Stimulated activated CD4-positive, alpha-beta T cell treated with anti-CD3 and anti-CD28 coated beads, Interleukin-4, amount 100 ng/mL, for 24 hours (primary cell): ENCODE measurements at places on chromosomes 12 and 14.

- no peak for DNase-seq
Measured at GRCh38 chr12:106170285-106170684, 31.5 kb upstream of the NUAK1 start.

DNA sequence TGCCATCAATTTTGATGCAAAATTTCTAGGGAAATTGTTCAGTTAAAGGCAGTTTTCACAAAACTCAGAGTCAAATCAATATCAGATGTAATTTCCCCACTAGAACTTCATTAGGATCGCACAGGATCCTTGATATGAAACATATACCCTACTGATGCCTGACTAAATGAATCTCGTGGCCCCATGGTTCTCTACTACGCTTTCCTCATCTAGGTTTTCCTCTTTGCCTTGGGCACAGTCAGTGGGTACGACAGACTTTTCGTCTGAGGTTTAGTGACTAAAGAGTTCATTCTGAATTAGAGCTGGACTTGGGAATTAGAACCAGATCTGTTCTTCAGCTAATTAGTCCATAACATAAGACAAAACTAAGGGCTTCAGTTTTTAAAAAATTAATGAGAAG is 42.5 kb upstream of the GNPNAT1 start:
- DNase-seq = no peak

- no peak for DNase-seq
Measured at GRCh38 chr12:793037-793436, 40.7 kb downstream of the WNK1 start.

DNA sequence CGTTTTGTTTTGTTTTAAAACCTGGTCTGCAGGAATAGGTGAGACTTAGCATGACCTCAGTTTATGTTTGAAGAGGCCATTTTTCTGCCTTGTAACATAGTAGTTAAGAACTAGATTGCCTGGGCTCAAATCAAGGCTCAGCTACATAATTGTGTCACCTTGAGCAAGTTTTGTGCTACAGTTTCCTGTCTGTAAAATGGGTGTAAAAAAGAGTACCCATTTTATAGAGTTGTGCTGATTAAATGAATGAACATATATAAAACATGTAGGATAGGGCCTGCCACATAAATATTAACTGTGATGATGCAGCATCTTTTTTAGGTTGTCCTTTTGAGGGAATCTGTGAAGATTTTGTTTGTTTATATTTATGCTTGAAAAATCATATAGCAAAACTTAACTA is 7.2 kb downstream of the WNK1 start:
- DNase-seq = no peak

- DNase-seq = no peak
Measured at GRCh38 chr12:62530596-62530995, 64.0 kb downstream of the MON2 start.

DNA sequence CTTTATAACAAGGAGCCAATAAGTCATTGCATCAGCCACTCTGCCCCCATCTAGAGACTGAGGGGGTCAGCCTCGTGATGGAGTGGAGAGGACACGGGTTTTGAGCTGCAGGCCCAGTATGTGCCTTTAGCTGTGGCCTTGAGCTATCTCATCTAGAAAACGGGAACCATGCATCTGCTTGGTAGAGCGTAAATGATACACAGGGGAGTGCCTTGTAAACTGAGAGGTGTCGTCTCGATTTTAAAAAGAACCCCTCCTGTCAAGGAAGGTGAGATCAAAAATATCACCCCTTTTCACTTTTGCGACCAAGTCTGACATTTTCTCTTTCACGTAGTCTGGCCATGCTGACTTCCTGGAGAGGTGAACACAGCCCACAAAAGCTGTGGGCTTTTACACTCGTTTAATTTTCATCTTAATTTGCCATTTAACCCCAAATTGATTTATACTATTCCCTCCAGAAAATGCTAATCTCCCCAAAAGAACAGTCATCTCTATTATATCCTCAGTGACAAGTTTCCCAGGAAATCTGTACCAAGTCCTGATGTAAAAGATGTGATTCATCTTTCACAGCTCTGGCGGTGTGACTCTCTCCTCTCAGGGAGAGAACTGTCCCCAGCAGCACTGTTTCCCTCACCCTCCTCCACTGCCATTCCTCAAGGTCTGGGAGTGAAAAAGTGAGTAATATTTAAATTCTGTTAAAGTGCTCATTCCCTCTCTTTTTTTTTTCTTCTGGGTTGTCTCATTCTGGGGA is 30.6 kb downstream of the VCPKMT start:
- DNase-seq = peak; percentile 74

GRCh38 chr12:1474574-1475153 is 119.7 kb downstream of the FBXL14 start:
- DNase-seq = no peak

DNA sequence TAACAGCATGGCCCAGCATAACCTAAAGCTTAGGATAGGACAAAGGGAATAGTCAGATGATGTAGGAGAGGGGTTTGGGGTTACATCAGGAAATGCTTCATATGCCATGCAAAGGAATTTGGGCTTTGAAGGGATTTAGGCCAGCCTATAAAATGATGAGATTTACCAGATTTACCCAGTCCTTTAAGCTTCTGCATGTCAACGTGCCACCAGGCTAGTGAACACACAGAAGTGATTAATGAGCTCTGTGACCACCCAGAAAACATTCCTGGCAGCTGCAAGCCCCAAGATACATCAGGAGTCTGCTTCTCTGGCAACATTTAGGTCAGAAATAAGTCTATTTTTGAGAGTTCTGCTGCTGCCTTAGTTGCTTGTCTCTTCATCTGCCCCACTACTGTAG is 118.3 kb downstream of the LRIG3 start:
- no peak for DNase-seq

DNA sequence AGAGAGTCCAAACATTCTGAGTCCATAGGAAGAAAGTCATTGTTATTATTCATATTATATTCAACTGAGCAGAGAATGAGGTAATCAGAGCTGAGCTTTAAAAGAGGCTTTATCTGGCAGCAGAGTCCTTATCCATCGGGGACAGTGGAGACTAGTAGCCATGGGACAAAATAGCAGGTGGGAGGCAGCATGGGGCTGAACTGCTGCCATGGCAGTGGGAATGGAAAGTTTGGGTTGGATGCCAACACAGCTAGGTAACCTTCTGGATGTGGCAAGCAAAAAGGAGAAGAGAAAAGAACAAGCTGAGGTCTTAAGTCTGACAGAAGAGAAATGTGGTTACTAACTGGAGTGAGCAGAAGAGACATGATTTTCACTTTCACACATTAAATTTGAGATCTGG is 71.0 kb upstream of the CDKN3 start:
- no peak for DNase-seq

DNA sequence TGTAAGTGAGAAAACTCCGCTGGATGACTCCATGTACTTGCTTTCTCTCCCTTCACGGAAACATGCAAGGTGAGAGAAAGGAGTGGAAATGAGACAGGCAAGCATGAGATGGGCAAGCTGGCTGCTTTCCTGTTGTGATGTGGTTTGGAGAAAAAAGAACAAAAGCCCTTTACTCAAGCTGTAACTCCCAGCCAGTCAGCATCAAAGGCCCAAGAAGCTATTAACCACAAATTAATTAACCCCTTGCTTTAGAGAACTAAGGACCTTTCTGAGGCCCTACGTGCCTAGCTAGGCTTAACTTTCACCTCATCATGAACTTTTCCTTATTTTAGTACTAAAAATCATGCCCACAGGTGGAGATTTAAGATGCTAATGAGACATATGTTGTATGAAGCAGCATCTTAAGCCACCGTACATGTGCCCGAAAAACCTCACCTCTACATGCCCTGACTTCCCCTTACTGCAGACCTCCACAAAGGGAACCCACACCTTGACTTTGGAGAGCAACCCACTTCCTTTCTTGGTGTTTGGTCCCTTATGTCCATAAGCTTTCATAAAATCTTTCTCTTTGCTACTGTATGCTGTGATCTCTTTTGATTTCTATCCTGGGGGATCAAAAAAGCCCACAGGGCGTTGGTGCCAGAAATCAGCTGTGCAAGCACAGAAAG is 87.0 kb downstream of the GALNT8 start:
- DNase-seq = no peak

- no peak for DNase-seq
Measured at GRCh38 chr14:26744903-26745302, 147.1 kb upstream of the NOVA1 start.

DNA sequence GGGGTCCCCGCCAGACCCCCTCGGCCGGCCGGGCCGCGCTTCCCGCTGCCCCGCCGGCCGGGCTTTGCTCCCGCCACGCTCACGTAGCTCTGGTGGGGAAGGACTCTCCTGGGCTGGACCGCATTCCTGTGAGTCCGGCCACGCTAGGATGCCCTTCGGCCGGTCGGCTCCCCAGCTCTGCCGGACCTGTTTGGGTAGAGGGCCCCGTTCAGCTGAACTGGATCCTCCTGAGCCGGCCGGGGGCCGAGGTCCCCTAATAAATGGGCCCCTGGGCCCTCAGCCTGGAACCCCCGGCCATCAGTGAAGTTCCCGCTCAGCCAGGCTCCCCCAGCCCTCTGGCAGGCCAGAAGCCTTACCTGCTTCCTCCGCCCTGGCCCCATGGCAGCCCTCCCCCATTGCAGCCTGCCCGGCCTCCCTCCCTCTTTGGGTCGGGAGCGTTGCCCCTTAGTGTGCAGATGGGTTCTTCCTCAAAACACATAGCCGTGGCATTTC is 593 bp downstream of the UNC119B start:
- DNase-seq = peak; percentile 22
